ENCODE measurements at places on chromosomes 7 and 10.

GRCh38 chr7:117237646-117238045 is 85.2 kb downstream of the WNT2 start:
- DNase-seq = no peak

GRCh38 chr7:158315326-158315725 is 272.3 kb downstream of the PTPRN2 start:
- no peak for DNase-seq

GRCh38 chr10:15879058-15879457 is 18.8 kb upstream of the MINDY3 start:
- DNase-seq = no peak

GRCh38 chr10:18195060-18195799 is 55.0 kb downstream of the CACNB2 start:
- DNase-seq = no peak

DNA sequence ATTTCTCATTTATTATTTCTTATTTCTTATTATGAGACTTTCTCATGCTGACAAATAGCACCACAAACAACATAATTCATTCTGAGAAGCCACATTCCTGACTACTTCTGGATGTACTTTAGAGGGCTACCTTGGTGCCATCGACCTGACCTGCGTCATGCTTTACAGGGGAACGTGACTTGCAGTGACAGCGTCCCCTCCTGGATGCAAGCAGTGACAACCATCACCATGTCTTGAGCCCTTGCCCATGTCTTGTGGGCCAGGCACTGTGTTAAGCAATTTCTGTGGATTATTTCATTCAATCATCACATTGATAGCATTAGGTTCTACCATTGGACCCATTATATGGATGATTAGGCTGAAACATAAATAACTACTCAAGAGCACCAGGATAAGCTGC is 137.0 kb downstream of the ANK3 start:
- no peak for DNase-seq

GRCh38 chr10:130409931-130410330 is 273.7 kb downstream of the GLRX3 start:
- peak; percentile 60 for DNase-seq
